ENCODE measurements at places on chromosomes 3 and 15.

GRCh38 chr3:16474216-16474615, 39.3 kb downstream of the RFTN1 start:
- peak; percentile 27 for DNase-seq

GRCh38 chr3:62318752-62319569, 54.4 kb downstream of the FEZF2 start:
- DNase-seq: peak; percentile 31

- DNase-seq: no peak
Observed at GRCh38 chr3:111299192-111299615, 227.6 kb downstream of the NECTIN3 start.

DNA sequence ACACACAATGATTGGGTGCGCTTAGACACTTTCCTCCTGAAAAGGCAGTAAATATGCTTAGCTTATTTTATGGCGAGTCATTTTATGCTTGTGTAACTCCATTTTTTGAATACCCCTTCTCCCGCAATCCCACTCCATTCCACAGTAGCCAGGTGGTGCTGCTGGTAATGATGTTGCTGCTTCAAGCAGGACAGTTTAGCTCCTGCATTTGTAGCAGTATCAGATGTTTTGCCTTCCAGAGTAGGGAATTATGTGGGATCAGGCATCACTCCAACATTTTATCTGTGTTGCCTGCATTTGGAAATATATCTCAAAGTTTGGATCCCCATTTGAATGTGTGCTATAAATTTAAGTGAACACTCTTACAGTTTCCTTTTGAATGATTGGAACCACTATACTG, 302.1 kb upstream of the SGO1 start:
- no peak for DNase-seq

GRCh38 chr15:93819826-93820225, 411.5 kb upstream of the MCTP2 start:
- DNase-seq: no peak

DNA sequence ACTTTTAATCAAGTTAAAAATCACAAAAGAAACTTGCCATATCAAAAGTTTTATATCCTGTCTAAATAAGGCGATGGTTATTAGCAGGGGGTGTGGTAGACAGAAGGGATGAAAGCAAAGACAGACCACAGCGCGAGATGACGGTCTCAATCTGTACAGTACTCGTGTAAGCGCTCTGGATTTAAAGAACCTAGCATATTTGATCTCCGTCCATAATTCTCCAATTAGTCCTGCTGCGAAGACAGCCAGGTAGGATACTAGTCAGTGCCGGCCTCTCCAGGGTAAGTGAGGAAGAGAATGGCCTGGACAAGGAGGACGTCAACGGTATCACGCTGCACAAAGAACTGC, 701 bp downstream of the SGO1 start:
- no peak for DNase-seq

- no peak for DNase-seq
Observed at GRCh38 chr15:96340348-96340597, 9.8 kb downstream of the NR2F2 start.

- no peak for DNase-seq
Observed at GRCh38 chr3:149442851-149443544, 31.5 kb upstream of the TM4SF4 start.

GRCh38 chr3:23036728-23037127, 166.4 kb upstream of the UBE2E2 start:
- no peak for DNase-seq

DNA sequence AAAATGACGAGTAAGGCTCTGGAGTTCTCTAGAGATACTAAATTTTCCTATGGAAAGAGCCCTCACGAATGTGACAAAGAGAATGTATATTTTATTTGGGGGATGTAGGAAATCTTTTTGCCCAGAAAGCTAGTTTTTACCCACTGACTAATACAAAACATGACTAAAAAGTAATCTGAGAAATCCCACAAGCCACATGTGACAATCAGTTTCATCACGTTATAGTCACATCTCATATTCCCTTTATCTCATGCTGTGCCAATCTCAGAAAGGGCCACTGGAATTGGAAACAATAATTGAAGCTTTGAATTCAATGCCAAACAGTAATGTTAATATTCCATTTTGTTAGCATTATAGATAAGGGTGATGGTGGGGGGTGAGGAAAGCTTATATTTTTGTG, 509.0 kb upstream of the GOLIM4 start:
- DNase-seq: no peak

DNA sequence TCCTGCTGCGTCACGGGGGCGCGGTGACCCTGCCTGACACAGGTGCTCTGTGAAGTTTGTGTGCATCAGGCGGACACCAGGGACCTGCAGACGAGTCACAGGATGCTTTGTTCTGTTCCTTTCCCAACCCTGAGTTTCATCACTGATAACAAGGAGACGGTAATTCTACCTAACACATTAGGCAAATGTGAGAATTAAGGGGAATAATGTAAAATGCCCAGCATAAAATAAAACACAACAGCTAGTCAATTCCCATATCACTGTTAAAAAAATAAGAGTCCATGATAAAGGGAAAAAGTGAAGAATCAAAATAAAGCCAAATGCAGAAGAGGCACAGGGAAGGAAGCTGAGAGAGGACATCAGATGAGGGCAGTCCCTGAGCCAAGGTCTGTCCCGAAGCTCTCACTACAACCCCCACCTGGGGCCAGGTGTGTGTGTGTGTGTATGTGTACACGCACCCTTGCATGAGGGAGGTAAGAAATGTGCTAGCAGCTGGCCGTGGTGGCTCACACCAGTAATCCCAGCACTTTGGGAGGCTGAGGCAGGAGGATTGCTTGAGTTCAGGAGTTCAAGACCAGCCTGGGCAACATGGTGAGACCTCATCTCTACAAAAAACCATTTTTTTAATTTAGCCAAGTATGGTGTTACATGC, 27.5 kb downstream of the PLA2G4D start:
- DNase-seq: no peak

DNA sequence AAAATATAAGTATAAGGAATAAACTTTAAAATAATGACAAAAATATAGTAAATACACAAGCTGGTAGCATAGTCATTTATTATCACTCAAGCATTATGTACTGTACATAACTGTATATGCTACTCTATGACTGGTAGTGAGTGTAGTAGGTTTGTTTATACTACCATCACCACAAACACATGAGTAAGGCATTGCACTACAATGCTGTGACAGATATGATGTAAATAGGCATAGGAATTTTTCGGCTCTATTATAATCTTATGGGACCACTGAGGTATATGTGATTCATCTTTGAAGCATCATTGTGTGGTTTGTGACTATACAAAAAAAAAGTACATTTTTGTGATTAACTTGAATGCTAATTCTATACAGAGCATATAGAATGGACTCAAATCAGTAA, 35.3 kb upstream of the FBN1 start:
- no peak for DNase-seq

DNA sequence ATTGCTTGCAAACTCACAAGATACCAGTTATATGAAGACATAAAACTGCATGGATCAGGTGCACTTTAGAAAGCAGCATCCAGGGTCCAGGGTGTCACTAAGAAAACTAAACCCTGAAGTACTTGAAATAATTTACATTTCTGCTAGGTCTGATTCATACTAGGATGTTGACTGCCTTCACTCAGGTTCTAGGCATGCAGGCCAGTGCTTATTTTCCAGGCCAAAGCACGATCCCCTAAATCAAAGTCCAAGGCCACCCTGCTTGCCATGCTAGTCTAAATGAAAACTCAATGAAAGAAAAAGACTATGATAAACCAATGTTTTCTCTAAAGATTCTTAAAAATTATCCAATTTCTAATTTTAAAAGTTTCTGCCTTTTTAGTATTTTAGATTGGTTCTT, 49.4 kb downstream of the GREM1 start:
- no peak for DNase-seq

- peak; percentile 92 for DNase-seq
Observed at GRCh38 chr3:48739955-48740823, 23.2 kb upstream of the IP6K2 start.

GRCh38 chr3:196007744-196008335, 74.0 kb downstream of the TFRC start:
- no peak for DNase-seq

GRCh38 chr15:70447928-70448698, 315.2 kb downstream of the UACA start:
- DNase-seq: no peak

DNA sequence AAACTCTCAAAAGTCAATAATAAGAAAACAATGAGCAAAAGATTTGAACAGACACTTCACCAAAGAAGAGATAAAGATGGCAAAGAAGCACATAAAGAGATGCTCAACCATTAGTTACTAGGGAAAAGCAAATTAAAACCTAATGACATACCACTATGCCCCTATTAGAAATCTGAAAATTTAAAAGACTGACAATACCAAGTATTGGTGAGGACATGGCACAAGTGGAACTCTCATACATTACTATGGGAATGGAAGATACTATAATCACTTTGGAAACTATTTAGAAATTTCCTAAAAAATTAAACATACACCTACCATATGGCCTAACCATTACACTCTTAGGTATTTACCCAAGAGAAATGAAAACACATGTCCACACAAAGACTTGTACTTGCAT, 35.2 kb upstream of the LAMP3 start:
- DNase-seq: no peak

GRCh38 chr3:30268288-30268687, 338.1 kb upstream of the TGFBR2 start:
- DNase-seq: no peak

- no peak for DNase-seq
Observed at GRCh38 chr15:75380773-75381172, 12.4 kb upstream of the MAN2C1 start.

DNA sequence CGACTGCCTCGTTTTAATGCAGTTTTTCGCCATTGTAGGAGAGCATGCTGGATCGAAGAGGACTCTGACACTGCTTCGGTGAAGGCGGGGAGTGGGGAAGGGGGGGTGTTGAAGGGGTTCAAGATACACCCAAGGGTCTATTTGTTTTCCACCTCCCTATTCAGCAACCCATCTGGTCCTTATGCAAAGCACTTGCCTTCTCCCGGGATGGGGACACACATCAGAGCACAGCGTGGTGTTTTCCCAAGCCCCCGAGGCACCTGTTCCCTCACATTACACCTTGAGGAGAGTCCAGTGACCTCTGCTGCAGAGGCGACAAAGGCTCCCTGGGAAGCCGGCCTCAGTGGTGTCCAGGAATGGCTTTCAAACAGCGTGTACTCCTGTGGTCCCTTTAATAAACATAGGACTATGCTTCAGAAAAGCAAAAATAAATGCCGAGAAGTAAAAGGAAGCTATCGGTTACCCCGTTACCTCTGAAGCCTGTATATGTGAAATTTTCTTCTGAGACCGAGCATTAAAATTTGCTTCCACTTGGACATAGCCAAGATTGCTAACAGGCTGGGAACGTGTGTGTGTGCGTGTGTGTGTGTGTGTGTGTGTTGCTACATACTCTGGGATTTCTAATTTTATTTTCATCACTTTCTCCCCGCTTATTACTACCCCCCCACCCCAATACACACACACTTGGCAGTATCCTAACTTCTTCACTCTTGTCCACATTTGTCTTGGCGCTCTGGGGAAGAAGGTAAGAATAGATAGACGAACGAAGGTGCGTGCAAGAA, 53.2 kb downstream of the CCDC54 start:
- DNase-seq: no peak

DNA sequence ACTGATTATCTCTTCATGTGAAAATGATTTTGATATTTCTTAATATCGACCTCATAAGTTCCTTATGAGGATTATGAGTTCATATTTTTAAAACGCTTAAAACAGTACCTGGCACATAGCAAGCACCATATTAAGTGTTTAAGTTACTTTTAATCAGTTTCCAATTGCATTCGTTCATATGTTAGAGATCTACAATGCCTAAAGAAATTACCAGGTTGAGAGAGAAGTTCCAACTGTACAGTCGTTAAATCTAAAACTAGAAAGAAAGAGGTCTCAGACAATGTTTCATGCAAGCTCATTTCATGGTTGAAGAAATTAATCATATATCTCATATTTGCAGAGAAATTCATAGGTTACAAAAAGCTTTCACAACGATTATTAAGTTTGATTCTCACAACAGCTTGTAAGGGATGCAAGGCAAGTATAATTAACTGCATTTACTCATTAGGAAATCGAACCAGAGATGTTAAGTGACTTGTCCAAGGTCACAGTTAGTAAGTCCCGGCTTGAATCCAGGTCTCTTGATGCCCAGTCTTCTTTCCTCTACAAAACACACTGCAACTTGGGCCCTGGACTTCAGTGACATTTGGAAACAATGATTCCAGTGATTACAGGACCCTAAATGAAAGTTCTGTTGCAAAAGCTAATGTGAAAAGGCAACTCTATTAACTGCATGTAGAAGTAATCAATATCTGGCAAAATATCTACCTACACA, 1.3 kb downstream of the MYO5A start:
- no peak for DNase-seq

GRCh38 chr3:23987356-23987755, 42.3 kb downstream of the NR1D2 start:
- peak; percentile 43 for DNase-seq

GRCh38 chr3:63500196-63500595, 152.3 kb upstream of the SNTN start:
- DNase-seq: no peak

GRCh38 chr15:39638041-39638440, 57.2 kb downstream of the THBS1 start:
- no peak for DNase-seq

GRCh38 chr3:94360987-94361386, 298.1 kb downstream of the NSUN3 start:
- no peak for DNase-seq

- DNase-seq: peak; percentile 60
Observed at GRCh38 chr3:51637941-51638471, 33.0 kb upstream of the TEX264 start.

GRCh38 chr15:44535523-44536301, 1.2 kb upstream of the EIF3J start:
- no peak for DNase-seq

DNA sequence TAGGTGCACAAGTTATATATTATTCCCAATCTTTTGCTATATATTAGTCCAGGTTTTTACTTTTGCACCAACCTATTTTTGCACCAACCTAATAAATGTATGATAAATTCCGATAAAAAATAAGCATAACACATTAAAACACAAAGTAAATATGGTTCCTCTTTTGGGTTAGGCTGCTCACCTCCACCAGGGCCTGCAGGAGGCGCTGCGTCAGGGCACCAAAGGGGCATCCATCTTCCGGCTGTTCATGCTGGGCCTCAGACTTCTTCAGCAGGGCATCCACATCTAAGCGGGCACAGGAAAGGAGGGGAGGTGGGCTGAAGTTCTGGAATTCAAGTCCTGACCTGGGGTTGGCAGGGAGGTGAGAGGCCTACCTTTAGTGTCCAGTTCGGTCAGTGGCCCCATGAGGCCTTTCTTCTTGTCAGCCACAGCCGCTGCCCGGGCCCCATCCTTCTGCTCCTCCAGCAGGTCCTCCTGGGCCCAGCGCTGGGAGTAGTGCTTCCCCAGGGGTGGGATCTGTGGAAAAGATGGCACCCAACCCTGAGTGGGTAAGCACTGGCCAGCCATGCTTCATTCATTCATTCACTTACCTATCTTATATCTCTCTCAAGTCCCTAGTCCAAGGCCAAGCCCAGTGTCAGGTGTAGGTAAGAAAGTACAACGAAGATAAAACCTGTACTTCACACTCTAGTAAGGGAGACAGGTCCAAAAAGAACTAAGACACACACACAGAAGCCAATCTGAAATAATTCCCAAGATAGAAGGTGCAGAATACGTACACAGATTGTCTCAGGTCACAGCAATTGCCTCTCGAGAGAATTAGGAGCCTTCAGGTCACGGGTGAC, 5.2 kb downstream of the TADA3 start:
- no peak for DNase-seq

- DNase-seq: no peak
Observed at GRCh38 chr3:38046027-38046426, 7.0 kb downstream of the DLEC1 start.

GRCh38 chr3:156576651-156577348, 21.9 kb upstream of the SSR3 start:
- DNase-seq: no peak
